ENCODE measurements at places on chromosomes 2 and 18. TPM values are rescaled to one million over a fixed set of nuclear protein-coding genes. Genes with fewer than 3 reads are reported as not detected.

The CNGA3 gene
- not detected for total RNA-seq

The BCL11A gene
- total RNA-seq, result 30.5 TPM

The PNPT1 gene
- 45.2 TPM for total RNA-seq

The LNPK gene
- total RNA-seq, result 12.4 TPM

The HEATR5B gene
- 11.6 TPM for total RNA-seq

The TUBA3E gene
- not detected for total RNA-seq

The HOXD9 gene
- 0.10 TPM for total RNA-seq

The NYAP2 gene
- total RNA-seq, result not detected

The GPR155 gene
- total RNA-seq, result 0.26 TPM
